ENCODE measurements at places on chromosomes 4 and X. TPM values are rescaled to one million over a fixed set of nuclear protein-coding genes. Genes with fewer than 3 reads are reported as not detected.

GRCh38 chr4:168942985-168943384, 67.1 kb downstream of the CBR4 start:
- no peak for DNase-seq

GRCh38 chrX:133475521-133475920, 60.2 kb upstream of the GPC4 start:
- DNase-seq, result no peak

DNA sequence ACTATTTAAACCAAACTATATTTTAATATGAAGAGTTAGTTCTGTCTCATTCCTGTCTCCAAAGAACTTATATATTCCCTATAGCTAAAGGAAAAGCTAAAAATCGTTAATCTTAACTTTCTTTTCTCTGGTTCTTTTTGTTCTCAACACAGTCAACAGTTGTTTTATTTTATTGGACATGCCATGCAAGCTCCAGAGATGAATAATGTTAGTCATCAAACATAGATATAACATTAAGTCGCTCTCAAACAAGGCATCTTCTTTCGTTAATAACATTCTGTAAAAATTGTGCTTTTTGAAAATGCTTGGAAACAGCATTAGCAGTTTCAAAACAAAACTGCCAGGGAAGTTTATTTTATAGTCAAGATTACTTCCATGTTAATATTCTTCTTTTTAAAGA, 117.9 kb upstream of the GPM6A start:
- DNase-seq, result no peak

DNA sequence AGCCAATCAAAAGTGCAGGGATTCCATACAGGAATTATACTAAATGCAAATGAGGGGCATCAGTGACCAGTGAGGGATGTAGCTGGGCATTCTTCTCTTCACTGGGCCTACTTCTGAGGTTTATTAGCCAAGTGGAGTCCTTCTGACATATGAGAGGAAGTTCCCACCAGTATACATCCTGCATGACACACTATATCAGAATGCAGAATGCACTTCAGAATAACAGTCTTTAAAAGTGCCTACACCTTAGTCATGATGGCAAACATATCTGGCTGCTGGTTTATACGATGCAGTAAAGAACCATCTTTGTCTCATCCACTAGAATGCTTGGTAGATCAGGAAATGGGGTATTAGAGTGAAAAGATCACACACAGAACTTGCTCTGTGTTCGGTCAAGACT, 180.3 kb upstream of the PPARGC1A start:
- DNase-seq, result no peak

DNA sequence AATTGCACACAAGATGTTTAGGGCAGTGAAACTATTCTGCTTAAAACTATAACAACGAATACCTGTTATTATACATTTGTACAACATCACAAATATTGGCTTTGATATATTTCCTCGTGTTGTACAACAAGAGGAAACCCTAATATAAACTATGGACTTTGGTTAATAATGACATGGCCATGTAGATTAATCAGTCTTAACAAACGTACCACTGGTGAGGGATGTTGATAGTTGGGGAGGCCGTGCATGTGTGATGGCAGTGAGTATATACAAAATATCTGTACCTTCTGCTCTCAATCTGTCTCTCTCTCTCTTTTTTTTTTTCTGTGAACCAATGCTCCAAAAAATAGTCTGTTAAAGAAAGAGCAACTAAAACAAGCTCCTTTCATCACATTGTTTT, 22.2 kb upstream of the HPGD start:
- no peak for DNase-seq

The CSAG3 gene
- not detected for total RNA-seq

The PHEX gene
- total RNA-seq, result 0.82 TPM

The MAGIX gene
- total RNA-seq, result 1.4 TPM
